Activated CD4-positive, alpha-beta memory T cell treated with anti-CD3 and anti-CD28 coated beads for 36 hours (primary cell): ENCODE measurements at places on chromosomes 7 and 10. TPM values are rescaled to one million over a fixed set of nuclear protein-coding genes. Genes with fewer than 3 reads are reported as not detected.

HABP2 gene
- total RNA-seq: not detected

PRF1 gene
- 32.6 TPM for total RNA-seq

DUSP5 gene
- total RNA-seq: 171 TPM

LIPK gene
- total RNA-seq: not detected

MEOX2 gene
- not detected for total RNA-seq

RBP4 gene
- not detected for total RNA-seq

LMOD2 gene
- total RNA-seq: not detected

PRXL2A gene
- total RNA-seq: 9.5 TPM

GRCh38 chr7:131115340-131115739 is 212.3 kb upstream of the MKLN1 start:
- H3K36me3 ChIP-seq: peaks cover 8% of the 10 kb centered on the region
- no peaks in the 10 kb centered on the region for H3K27me3 ChIP-seq
- DNase-seq: no peak
- peaks cover 24% of the 10 kb centered on the region for H3K4me1 ChIP-seq
- H3K4me3 ChIP-seq: no peak overlapping the region

- H3K36me3 ChIP-seq: peaks cover 9% of the 10 kb centered on the region
- H3K27me3 ChIP-seq: no peaks in the 10 kb centered on the region
- H3K27ac ChIP-seq: no peak overlapping the region
- peaks cover 21% of the 10 kb centered on the region for H3K4me1 ChIP-seq
- H3K4me3 ChIP-seq: no peak overlapping the region
- DNase-seq: no peak
Observed at GRCh38 chr7:98116656-98117461, 10.2 kb downstream of the LMTK2 start.

DNA sequence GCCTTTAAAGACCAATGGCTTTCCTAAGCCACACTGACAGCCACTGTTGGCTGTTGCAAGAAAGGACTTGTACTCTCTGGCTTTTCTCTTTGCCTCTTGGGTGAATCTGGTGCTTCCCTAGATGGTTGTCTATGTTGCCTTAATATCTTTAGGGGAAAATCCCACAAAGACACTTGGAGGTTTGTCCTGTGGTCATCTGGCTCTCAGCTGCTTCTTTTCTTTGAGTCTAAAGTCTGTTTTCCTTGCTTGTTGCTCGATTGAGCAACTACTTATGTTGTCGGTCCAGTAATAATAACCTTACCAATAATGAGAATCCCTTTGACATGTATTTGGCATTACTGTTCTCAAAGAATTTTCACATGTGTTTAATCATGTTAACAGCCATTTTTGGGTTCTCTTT is 537.6 kb downstream of the LRMDA start:
- H3K4me3 ChIP-seq: no peak overlapping the region
- no peaks in the 10 kb centered on the region for H3K36me3 ChIP-seq
- H3K4me1 ChIP-seq: no peaks in the 10 kb centered on the region
- no peak for DNase-seq
- no peak overlapping the region for H3K27ac ChIP-seq
- H3K27me3 ChIP-seq: no peaks in the 10 kb centered on the region

DNA sequence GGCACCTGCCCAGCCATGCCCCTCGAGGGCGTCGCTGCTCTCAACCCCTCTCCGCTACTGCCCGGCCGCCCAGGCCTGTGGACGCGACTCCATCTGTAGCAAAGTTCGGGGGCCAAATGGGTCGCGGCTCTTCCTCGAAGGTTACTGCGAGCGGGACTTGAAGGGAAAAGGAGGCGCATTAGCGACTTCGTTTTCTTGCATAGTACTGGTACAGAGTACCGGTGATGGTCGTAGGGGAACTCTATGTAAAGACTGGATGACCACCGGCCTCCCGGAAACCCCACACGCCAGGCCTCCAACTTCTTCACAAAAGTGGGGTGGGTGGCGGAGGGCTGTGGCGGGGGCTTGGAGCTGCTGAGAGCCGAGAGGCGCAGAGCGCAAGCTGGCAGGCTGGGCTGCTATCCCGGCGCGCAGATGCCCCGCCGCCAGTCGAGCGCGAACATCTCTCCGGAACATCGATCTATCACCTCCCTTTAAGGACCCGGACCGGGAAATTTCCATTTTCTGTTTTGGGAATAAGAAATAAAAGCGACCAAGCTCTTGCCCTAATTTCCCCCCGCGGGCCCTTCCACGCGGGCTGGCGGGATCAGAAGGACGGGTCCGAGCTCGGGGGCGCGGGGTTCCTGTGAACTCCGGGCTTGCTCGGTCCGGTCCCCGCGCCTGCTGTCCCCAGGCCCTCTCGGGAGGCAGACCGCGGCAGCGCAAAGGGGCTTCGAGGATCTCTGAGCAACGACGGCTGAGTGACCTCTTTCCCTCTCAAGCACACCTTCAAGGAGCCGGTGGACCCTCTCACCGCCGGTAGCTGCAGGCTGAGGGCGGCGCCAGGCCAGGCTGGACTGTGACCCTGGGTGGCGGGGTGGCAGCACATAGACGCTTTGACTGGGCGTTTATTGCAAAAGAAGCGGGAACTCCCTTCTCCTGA is 12.2 kb upstream of the FEZF1 start:
- DNase-seq: no peak
- peaks cover 3% of the 10 kb centered on the region for H3K36me3 ChIP-seq
- no peak overlapping the region for H3K27ac ChIP-seq
- H3K27me3 ChIP-seq: peaks cover 31% of the 10 kb centered on the region

GRCh38 chr10:77872151-77872946 is 54.2 kb downstream of the DLG5 start:
- H3K36me3 ChIP-seq: no peaks in the 10 kb centered on the region
- no peak overlapping the region for H3K27ac ChIP-seq
- H3K27me3 ChIP-seq: no peaks in the 10 kb centered on the region
- peaks cover 10% of the 10 kb centered on the region for H3K4me1 ChIP-seq
- DNase-seq: no peak

- H3K27ac ChIP-seq: no peak overlapping the region
- peaks cover 59% of the 10 kb centered on the region for H3K36me3 ChIP-seq
- no peaks in the 10 kb centered on the region for H3K27me3 ChIP-seq
Observed at GRCh38 chr10:94602729-94603515, 57.3 kb downstream of the HELLS start.

DNA sequence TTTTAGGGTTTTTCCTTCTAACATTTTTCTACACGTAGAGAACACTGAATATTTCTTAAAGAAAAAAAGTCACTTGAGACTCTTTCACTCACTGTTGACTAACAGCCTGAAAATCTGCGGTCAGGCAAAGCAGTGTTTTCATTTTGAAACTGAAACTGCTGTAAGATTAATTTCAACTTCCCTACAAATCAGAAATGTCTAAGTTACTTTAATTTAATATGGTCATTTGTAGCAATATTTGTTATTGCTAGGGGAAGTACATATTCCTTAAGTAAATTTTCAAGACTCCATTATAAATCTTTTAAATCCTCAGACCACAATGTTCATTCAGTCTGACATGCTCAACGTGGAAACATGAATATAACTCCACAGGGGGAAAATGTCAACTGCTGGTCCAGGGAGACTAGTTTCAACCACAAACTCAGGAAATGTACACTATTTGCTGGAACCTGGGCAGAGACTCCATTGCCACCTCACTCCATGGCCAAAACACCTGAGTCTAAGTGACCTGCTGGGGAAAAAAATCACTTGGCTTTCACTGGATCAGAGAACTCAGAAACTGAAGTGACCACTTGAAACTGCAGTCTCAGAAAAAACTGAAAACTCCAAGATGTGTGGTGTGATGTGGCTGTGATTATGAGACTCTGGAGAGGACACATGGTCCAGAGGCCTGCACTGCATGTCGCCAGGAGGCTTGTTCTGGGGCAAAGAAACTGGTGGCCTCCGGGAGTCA is 161.2 kb downstream of the TAX1BP1 start:
- no peak overlapping the region for H3K4me3 ChIP-seq
- no peaks in the 10 kb centered on the region for H3K27me3 ChIP-seq
- H3K4me1 ChIP-seq: peaks cover 19% of the 10 kb centered on the region
- DNase-seq: peak; percentile 34
- H3K36me3 ChIP-seq: no peaks in the 10 kb centered on the region
- no peak overlapping the region for H3K27ac ChIP-seq

DNA sequence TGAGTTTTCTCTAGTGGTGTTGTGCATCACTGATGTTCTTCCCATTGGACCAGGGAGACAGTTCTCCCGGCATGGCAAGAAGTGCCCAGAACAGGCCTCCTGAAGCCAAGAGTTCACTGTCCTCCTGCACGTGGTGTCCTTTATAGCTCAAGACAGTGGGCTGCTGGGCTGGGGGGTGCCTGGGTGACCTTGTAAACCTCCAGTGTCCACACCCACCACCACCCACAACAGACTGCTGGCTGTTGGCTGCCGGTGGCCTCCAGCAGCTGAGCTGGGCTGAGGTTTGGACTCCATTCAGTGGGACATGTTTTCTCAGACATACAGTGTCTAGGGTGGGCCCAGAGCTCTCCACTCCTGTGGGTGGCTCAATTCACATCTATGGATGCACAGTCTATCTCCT is 42.2 kb downstream of the HK1 start:
- H3K4me1 ChIP-seq: peaks cover 64% of the 10 kb centered on the region
- no peaks in the 10 kb centered on the region for H3K27me3 ChIP-seq
- peak overlapping the region; percentile 99 for H3K4me3 ChIP-seq
- peaks cover 20% of the 10 kb centered on the region for H3K36me3 ChIP-seq
- DNase-seq: no peak
- peak overlapping the region; percentile 97 for H3K27ac ChIP-seq

- peaks cover 7% of the 10 kb centered on the region for H3K36me3 ChIP-seq
- no peak overlapping the region for H3K27ac ChIP-seq
- peaks cover 56% of the 10 kb centered on the region for H3K4me1 ChIP-seq
- no peak overlapping the region for H3K4me3 ChIP-seq
Observed at GRCh38 chr7:32881074-32881982, 10.2 kb downstream of the KBTBD2 start.

- peak; percentile 16 for DNase-seq
- H3K36me3 ChIP-seq: peaks cover 44% of the 10 kb centered on the region
- H3K4me1 ChIP-seq: peaks cover 10% of the 10 kb centered on the region
- no peaks in the 10 kb centered on the region for H3K27me3 ChIP-seq
- no peak overlapping the region for H3K4me3 ChIP-seq
Observed at GRCh38 chr10:14904316-14904732, 25.7 kb downstream of the SUV39H2 start.

DNA sequence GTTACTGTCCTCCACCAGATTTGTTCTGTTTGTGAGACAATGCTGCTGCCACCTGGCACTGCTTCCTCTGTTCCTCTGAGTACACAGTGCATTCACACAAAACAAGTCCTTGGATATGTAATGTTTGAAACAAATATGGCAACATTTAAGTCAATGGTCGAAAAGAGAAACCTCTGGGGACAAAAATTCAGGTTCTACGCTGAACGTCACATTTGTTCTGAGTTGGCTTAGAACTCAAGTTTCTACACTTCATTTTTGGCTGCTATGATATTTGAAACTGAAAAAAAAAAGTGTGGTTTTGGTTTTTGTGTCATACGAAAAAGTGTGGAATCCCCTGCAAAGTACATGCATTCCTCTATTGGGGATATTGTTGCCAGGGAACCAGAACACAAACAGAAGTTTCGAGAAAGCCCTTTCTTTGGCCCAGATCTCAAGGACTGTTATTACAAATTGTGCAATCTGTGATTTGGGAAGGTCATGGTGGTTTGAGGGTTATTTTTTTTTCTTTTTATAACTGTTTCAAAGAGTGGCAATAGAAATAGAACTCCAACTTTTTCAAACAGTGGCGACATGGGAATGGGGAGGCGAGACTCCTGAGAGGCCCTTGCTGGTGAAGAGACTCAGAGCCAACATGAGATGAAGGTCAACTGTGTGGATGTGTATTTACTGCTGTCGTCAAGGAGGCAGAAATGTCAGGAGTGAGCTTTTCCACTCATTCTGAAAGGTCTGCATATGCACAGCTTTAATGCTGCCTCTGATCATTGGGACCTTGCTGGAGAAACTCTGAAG is 127.5 kb downstream of the CUBN start:
- H3K4me3 ChIP-seq: no peak overlapping the region
- peak; percentile 43 for DNase-seq
- H3K4me1 ChIP-seq: peaks cover 43% of the 10 kb centered on the region
- H3K27ac ChIP-seq: peak overlapping the region; percentile 63
- peaks cover 1% of the 10 kb centered on the region for H3K36me3 ChIP-seq

DNA sequence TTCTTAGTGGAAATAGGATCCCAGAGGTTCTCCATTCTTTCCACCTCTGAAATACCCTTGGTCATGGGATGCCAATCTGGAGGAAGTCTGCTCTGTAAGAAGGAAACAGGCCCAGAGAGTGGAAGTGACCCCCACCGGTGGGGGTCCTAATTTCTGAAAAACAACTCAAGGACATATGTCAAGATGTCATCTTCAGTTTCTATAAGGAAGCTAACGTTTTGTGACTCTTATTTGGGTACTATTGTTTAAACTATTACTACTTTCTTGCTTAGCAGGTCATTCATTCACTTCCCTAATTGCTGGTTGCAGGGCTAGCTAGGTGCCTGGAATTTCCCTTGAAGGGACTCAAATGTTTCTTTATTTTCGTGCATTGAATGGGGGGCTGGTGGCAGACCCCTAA is 1.9 kb upstream of the ZNF775 start:
- H3K36me3 ChIP-seq: peaks cover 17% of the 10 kb centered on the region
- H3K4me1 ChIP-seq: peaks cover 42% of the 10 kb centered on the region
- peak overlapping the region; percentile 33 for H3K27ac ChIP-seq

DNA sequence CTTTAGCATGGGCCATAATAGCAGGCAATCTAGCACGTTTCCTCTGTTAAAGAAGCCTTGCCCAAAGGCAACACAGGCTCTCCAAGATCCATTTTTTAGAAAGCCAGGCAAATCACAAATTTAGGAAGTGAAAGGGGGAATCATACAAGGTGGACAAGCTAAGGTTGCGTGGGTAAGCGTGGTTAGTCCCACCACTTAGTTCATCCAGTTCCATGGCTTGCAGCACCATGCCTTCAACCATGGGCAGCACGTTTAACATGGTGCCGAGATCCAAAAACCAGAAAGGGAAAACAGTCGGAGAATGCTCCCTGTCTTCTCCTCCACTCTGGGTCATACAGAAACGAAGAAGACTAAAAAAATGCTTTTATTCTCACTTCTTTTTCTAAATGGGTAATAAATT is 234.4 kb upstream of the IMMP2L start:
- H3K27ac ChIP-seq: no peak overlapping the region
- DNase-seq: peak; percentile 21
- no peaks in the 10 kb centered on the region for H3K27me3 ChIP-seq

GRCh38 chr7:39971924-39972323 is 21.9 kb downstream of the CDK13 start:
- peaks cover 4% of the 10 kb centered on the region for H3K36me3 ChIP-seq
- H3K4me3 ChIP-seq: no peak overlapping the region
- peaks cover 60% of the 10 kb centered on the region for H3K4me1 ChIP-seq
- no peaks in the 10 kb centered on the region for H3K27me3 ChIP-seq
- DNase-seq: no peak

GRCh38 chr7:34471844-34472243 is 186.2 kb upstream of the NPSR1 start:
- no peaks in the 10 kb centered on the region for H3K36me3 ChIP-seq
- no peaks in the 10 kb centered on the region for H3K4me1 ChIP-seq
- no peak overlapping the region for H3K4me3 ChIP-seq
- DNase-seq: no peak
- H3K27me3 ChIP-seq: no peaks in the 10 kb centered on the region
